ENCODE measurements at places on chromosomes 4 and X.

GRCh38 chr4:41145571-41146078 lies 68.7 kb downstream of the APBB2 start:
- DNase-seq: no peak

DNA sequence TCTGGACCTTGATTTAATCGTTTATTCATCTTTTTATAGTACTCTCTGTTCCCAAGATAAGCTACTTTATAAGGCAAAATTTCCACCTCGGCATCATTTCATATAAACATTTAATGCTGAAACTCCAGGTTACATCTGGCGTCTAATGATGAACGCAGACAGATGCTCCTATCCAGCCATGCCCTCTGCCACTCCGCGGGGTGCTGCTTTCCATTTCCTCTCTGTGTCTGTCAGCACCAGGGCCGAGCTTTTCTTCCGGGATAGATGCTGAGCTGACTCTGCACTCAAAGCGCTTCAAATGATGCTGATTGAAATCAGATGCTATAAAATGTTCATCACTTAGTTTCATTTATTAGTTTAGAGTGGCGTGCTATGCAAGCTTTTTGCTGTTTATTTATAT lies 80.5 kb upstream of the HELT start:
- no peak for DNase-seq

- no peak for DNase-seq
Observed at GRCh38 chrX:70411475-70411874, 11.6 kb upstream of the GDPD2 start.

DNA sequence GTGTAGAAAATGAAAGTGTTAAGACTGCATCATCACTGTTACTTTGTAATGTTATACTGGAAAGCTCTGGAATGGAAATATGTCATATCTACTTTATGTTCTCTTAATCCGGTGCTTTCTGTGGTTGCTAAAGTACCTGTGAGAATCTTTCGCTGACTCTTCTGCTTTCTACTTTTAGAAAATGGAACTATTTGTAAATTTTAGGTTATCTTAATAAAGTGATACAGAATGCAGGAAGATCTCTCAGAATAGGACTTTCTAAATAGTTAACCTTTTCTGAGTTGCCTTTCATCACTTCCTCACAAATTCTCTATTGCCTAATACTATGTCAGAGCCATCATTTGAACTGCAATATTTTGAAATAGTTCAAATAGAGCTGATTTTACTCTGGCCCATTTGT lies 69.3 kb downstream of the BMP2K start:
- peak; percentile 67 for DNase-seq

DNA sequence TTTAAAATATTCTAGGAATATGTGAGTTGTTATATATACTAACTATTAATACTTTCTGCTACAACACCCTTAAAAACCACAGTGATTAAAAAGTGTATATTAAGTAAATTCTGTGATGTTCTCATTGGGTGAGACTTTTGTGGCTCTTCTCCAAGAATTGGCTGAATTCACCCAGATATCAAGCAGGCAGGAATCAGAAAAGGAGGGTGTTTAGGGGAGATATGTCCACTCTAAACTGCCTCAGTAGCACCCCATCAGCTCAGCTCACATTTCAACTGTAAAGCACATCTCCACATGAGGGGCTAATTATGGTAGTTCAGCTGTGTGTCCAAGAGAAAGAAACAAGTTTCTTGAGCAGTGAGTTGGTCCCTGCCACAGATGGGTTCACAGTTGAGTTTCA lies 165.0 kb downstream of the GALNTL6 start:
- no peak for DNase-seq

DNA sequence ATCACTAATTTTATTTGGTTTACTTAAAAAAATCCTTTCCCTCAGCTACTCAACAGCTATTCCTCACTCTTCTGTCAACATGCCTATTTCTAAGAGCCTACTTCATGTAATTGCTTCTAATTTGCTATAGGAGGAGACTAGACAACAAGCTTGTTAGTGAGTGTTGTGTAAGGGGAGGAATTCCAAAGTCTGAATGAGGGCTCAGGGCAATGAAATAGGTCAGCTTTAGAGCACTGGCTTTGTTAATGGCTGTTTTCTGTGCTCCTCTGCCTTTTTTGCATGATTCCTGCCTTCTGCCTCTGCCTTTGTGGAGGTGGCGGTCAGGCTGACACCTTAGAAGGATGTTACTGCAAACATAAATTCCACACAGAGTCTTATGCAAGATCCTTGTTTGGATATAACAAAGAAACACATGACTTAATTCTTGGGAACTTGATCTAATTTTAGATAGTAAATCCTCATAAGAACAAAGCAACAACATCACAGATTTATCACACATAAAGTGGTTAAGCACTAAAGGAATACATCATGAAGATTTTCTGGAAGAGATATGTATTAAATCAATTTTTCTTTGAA lies 15.0 kb upstream of the PAGE1 start:
- no peak for DNase-seq

- no peak for DNase-seq
Observed at GRCh38 chr4:116092961-116093360, 979.5 kb upstream of the NDST4 start.

- peak; percentile 94 for DNase-seq
Observed at GRCh38 chr4:113899271-113900070, 80.0 kb downstream of the ARSJ start.

- no peak for DNase-seq
Observed at GRCh38 chr4:16582526-16582925, 315.9 kb downstream of the LDB2 start.

- DNase-seq: no peak
Observed at GRCh38 chr4:184747034-184747830, 13.3 kb upstream of the CENPU start.

DNA sequence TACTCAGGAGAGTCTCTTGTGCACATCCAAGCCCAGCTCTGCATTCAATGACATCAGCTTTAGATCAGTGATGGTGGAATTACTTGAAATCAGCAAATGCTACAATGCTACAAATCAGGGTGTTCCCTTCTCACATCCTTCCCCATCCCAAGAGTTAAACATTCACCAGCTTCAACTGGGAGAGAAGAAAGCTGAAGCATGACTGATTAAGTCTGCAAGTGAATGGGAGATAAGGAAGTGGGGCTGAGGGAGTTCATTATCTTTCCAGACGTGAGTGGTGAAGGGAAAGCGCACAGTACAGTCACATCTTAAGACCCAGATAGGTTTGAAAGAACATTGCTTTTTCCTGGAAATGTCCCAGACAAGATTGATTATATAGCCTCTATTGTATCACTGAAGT lies 26.2 kb upstream of the MAP9 start:
- DNase-seq: no peak

DNA sequence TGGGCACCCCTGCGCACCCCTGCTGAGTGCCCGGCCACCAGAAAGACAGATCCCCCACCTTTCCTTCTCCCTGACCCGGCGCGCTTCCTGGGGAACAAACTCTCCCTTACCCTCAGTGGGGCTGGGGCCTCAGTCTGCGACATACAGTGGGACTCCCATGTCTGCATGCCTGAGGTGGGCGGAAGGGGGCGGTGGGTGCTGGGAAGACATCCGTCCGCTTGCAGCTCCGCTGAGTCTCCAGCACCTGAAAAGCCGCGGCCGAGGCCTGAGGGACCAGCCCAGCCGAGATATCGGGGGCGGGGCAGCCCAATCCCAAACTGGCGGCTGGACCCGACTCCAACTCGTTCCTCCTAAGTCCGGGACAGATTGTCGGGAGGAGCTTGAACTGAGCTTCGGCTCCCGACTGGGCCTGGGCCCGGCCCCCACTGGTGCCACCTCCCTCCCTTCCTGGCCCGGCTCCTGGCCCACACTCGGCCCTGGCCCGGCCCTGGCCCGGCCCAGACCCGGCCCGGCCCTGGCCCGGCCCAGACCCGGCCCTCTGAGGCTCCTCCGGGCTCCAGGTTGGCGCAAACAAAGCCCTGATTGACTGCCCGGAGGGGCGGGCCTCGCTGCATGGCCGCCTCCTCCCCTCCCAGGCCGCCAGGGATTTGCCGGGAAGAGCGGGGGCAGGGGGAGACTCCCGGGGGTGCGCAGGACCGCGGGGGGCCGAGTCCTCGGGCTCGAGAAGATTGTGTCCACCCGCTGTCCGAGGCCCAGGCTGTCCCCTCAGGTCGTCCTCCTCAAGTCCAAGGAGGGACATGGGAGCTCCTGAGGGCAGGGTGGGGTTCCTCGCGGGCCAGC lies 877 bp upstream of the SLC16A2 start:
- no peak for DNase-seq

DNA sequence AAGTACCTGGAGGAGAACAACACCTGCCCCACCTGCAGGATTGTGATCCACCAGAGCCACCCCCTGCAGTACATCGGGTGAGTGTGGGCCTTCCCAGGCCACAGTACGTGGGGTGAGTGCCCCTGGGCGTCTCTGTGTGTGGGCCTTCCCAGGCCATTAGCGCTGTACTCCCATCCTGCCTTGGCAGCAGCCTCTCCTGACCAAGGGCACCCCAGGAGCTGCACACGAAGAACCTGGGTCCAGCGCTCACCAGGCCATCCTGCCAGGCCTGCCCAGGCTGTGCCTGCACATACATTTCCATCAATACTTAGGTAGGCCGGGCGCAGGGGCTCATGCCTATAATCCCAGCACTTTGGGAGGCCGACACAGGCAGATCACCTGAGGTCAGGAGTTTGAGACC lies 29.3 kb downstream of the PCGF3 start:
- no peak for DNase-seq

DNA sequence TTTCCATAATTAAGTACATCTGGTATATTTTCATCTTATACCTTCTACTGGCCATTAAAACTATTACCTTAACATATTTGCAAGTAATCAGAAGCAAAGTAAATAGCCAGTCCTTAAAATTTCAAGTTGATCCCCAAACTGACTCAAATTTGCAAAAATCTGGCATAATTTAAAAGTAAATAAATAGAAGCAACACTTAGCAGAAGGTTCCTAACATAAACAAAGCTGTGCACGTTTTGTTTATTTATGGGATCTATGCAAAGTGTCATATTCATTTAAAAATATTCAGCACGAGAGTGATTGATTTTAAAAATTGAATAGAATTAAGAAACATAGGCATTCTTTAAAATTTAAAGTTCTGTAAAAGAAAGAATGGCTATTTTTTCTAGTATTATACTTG lies 9.8 kb upstream of the CXXC4 start:
- DNase-seq: no peak

GRCh38 chr4:102623622-102624021 lies 122.5 kb downstream of the NFKB1 start:
- DNase-seq: no peak

DNA sequence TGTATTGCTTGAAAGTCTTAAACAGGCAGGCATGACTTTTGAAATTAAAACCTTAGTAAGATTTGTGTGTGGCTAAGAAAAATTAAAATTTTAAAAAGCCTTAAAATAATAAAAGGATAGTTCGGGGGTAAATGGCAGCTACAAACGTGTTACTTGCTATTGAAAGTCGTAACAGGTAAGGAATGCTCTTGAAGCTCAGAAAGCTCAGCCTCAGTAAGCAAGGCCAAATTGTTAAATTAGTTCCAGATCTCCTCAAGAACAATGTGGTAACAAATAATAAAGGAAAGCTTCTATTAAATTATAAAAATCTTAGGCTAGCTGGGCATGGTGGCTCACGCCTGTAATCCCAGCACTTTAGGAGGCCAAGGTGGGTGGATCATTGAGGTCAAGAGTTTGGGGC lies 25.5 kb downstream of the PRMT9 start:
- DNase-seq: no peak

DNA sequence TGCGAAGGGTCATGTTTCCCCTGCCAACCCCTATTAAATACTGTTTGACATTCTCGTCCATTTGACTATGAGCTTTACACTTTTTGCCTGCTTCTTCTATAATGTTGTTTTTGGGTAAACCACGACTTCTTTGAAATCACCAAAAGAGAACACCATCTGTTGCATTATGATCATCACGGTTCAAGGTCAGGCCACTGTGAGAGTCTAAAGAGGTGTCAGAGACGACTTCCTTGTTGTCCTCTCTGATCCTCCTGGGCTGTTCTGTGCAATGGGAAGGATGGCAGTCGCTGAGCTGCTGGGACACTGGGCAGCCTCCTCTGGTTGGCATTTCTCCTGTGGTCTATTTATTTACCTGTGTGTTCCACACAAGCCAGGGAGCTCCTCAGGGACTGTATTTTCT lies 137.5 kb downstream of the RASL11B start:
- DNase-seq: no peak

DNA sequence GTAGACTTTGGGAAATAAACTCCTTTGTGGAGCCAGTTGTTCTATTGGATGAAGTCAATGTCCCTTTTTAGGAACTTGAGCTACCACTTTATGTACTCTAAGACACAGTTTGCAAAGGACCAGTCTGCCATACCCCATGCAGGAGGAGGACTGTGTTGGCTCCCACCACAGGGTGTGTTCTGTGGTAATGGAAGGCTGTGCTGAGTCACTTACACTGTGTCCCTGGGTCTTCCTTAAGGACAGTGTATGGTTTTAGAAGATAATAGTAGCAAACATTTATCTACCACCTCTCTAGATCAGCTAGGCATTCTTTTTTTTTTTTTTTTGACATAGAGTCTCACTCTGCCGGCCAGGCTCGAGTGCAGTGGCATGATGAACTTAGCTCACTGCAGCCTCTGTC lies 184.0 kb upstream of the PGRMC2 start:
- DNase-seq: no peak

DNA sequence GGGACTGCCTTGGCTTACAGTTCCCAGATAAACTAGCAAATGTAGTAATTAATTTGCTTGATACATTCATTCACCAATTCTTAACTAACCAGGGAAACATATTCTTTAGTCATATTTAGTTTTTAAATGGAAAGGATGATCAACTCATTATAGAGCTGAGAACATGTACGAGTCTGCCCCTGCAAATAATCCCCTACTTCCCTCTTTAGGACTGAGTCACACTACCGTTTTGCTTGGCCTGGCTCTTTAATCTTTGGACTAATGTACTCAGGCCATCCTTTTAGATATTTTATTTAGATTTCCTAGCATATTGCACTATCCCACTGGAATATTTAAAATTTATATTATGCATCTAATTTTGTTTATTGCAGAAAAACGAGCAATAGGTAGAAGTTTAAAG lies 105.5 kb upstream of the LCORL start:
- DNase-seq: peak; percentile 44

DNA sequence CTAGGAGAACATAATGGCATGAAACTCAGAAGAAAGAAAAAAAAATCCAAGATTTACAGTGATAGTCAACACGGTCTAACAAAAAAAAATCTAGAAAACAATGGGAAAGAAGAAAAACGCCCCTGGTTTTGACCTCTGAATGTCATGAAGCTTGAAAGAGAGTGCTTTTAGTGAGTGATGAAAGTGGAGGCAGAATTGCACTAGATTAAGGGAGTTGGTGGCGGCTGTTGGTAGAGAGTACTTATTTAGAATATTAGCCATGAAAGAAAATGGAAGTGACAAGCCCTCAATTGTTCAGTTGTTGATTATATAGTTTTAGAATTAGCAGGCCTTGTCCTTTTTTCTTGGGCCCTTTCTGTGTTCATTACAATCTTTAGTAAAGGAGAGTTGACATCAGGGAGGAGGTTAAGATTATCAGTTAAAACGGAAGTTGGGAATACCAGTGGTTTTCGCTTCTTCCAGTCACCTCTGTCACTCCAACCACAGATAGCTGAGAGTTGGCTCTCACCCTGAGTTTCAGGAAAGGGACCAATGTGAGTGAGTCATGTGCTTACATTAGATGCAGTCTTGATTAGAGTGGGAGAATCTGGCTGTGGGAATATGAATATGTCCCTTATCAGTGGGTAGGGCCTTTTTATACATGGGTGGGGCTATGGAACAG lies 29.7 kb downstream of the EREG start:
- DNase-seq: peak; percentile 61

- DNase-seq: no peak
Observed at GRCh38 chrX:17033225-17033624, 86.8 kb downstream of the REPS2 start.
